ENCODE measurements at places on chromosomes 6 and 20.

GRCh38 chr6:68144667-68145066 lies 490.4 kb upstream of the ADGRB3 start:
- no peak for DNase-seq

- no peak for DNase-seq
These were observed 145.3 kb upstream of the SPACA1 start for GRCh38 chr6:87902383-87902782.

- no peak for DNase-seq
These were observed 295.6 kb downstream of the MAFB start for GRCh38 chr20:40393197-40394079.

GRCh38 chr6:27651371-27651732 lies 178.4 kb upstream of the ZNF184 start:
- DNase-seq = no peak

DNA sequence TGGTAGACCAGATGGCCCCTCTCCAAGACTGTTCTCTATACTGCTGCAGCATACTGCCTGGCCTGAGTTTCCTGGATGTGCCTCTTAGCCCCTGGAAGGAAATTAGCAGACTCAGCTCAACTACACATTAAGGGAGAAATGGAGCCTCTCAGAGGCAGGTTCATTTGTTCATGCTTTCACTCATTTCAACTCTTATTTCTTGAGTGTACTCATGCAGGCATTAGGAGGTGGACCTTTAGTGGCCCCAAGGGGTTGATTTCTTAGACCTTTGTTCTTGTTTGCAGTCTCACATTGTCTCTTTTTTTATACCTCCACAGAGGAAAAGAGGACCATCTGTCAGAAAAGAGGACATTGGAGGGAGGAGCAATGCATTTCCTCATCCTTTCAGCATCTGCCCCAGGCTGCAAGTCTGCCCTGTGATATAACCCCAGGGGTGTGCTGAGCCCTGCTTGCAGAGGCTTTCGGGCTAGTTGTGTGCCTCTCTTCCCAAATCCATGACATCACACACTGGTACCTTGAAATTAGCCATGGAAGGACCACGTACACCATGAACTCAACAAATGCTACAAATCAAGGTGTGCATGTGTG lies 456.2 kb downstream of the CD83 start:
- DNase-seq = no peak

DNA sequence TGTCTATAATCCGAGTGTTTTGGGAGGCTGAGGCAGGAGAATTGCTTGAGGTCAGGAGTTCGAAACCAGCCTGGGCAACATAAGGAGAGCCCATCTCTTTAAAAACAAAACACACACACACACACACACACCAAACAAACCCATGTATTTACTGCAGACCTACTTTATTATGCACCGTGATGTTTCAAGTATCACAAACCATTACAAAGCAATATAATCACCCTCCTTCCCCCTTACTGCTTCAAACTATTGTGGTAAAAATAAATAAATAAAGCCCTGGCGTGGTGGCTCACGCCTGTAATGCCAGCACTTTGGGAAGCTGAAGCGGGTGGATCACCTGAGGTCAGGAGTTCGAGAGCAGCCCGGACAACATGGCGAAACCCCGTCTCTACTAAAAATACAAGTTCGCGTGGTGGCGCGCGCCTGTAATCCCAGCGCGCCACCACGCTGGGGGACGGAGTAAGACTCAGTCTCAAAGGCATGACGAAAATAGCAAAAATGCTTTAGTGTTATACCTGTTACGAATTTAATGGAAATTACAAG lies 1.5 kb downstream of the TBCC start:
- no peak for DNase-seq

DNA sequence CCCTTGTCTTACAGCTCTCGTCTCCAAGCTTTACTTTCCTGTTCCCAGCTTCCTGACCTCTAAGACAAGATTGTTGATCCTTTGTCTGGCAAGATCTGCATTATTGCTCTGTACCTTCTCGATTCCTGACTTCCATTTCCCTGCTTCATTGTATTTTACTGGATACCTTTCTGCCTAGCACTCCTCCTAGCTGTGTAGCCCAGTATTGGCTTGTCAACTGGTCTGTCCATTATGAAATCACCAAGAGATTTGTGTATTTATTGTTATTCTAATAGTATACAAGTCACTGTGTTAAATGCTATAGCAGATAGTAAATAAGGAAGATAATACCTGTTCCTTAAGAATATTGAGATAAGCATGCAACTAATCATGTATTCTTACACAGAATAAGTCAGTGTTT lies 305.4 kb downstream of the CDKAL1 start:
- DNase-seq = no peak

DNA sequence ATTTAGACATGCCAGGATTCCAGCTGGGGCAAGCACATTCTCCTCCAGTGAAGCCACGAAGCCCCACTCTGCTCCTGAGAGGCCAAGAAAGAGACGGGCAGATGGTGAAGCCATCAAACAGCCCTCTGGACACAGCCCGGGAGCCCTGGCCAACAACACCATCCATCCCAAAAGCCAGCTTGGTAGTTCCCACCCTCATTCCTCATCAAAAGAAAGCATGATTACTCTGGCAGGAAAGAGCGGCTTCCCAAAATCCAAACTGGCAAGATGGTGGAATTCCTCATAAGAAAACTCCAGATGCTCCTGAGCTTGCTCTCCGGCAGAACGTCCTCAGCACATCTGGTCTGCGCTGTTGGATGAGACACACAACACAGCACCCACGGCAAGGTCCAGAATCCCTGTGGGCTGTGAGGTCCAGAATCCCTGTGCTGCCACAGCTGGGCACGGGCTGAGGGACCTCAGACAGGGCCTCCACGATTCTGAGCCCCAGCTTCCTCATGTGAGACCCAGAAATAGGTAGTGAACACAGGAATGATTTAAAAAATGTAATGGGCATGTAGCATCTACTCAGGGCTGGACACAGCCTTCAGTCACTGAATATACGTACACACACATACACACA lies 52.6 kb downstream of the THBS2 start:
- no peak for DNase-seq

GRCh38 chr6:153942361-153942760 lies 96.7 kb upstream of the OPRM1 start:
- no peak for DNase-seq

DNA sequence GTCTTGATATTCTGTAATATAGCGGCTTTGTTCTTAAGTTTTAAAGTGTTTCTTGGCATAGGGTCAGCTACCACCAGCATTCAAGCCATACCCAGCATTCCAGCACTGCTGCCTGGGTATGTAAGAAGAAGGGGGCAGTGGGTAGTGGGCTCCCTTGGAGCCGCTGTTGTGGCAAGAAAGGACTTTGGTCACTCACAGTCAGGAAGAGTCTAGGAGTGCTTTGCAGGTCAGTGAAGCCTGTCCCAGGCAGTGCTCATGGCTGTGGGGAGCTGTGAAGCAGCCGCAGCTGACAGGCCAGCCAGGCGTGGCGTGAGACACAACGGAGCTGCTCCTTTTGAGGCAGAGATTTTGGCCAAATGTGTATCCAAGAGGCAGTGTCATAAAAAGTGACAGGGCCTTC lies 512.0 kb downstream of the CDKAL1 start:
- no peak for DNase-seq

DNA sequence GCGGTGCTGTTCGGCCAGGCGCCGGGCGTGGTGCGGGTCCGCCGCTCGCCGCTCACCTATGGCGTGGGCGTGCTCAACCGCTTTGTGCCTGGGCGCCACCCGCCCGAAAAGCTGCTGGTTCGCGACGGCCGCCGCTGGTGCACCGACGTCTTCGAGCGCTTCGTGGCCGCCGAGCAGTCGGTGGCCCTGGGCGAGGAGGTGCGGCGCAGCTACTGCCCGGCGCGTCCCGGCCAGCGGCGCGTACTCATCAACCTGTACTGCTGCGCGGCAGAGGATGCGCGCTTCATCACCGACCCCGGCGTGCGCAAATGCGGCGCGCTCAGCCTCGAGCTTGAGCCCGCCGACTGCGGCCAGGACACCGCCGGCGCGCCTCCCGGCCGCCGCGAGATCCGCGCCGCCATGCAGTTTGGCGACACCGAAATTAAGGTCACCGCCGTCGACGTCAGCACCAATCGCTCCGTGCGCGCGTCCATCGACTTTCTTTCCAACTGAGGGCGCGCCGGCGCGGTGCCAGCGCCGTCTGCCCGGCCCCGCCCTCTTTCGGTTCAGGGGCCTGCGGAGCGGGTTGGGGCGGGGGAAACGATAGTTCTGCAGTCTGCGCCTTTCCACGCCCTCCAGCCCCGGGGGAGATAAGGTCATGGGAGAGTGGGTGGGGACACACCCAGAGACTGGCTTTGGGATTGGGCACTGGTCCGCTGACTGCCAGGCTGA lies 15.7 kb downstream of the ADISSP start:
- DNase-seq = no peak

Measured in EH (cell line).